ENCODE measurements at places on chromosomes 4 and X.
A peak's percentile ranks its signal among the peaks of the same experiment; 100 is the strongest.

DNA sequence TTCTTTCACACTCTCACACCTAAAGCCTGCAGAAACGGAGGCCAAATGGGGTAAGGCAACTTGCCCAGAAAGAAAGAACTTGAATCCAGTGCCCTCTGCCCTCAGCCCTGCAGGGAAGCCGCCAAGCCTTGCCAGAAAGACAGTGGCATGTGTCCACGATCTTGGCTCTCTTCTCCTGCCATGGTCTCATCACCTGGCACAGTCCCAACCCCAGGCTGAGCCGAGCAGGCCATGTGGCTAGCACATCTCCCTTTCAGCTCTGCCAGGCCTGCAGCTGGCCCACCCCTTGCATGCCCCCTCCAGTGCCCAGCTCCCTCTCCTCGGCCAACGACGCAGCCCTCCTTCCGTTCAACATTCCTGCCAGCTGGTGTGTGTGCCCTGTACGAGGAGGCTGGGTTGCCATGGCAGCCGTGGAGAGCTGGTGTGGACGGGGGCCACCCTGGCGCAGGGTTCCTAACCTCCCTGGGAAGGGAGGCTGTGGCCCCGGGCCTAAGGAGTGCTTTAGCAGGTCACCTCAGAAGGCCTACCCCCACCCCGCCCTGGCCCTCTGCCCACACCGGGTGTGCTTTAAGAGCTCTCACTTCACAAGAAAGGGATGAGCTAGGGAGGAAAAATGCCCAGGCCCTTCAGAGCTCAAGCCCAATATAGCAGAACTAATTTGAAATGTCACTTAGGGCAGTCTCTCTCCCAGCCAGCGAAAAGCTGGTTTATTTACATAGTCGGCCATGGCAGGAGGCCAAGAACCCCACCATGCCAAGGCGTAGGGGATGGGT is 73.0 kb upstream of the PJA1 start:
- DNase-seq, result no peak

GRCh38 chrX:52355108-52355507 is 13.7 kb upstream of the XAGE2 start:
- no peak for DNase-seq

- no peak for DNase-seq
Observed at GRCh38 chr4:38072578-38072977, 112.4 kb downstream of the PTTG2 start.

DNA sequence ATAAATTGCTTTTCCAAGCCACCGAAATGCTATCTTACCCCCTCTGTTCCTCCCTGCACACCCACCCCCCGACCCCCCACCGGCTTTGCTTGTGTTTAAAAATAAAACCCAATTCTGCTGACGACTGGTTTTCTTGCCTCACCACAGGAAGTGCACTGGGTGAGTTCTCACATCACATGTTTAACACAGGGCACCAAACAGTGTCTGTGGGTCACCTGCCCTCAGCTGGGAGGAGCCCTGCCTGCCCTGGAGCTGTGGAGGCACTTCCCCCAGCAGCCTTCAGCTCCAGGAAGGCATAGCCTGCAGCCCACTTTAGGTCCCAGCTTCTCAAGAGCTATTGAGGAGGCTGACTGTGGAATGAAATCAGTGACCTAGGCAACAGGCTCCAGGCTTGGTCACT is 8.8 kb downstream of the TMEM255A start:
- no peak for DNase-seq

GRCh38 chr4:133802359-133803140 is 399.0 kb downstream of the PABPC4L start:
- peak; percentile 6 for DNase-seq

All from skeletal muscle cell (primary cell).